ENCODE measurements at places on chromosomes 1 and 21.

GRCh38 chr1:216896146-216896545, 172.9 kb upstream of the ESRRG start:
- no peak for DNase-seq

GRCh38 chr21:36980280-36981048, 14.0 kb upstream of the HLCS start:
- DNase-seq = peak; percentile 45

- no peak for DNase-seq
These were observed 4.8 kb downstream of the DIPK1A start for GRCh38 chr1:92956254-92957029.

DNA sequence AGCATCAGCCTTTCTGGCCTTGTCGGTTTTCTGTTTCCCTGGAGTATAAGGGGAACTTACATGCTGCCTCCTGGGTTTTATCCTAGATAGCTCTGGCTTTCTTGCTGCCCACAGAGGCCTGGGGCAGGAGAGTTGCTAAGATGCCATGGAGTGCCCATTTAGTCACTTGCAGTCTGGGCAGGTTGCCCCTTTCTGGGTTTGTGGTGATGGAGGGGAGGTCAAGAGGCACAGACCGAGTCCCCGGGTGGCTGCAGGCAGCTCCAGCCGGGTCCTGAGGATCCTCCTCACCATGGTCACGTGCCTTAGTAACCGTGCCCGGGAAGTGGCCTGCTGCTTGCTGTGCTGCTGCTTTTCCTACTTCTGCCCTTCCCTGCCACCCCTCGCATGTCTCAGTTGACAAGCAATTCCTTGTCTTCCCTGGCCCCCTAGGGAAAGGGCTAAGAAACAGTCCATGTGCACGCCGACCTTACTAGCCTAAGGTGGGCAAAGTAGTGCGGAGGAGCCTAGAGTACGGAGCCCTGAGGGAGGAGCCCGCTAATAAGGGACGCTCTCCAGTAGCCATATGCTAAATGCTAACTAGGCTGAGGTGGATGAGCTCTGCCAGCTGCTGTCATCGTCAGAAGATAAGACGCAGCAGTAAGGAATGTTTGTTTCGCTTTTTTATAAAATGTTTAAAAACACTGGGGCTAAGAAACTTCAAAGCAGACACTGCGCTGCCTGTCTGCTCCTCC, 34.8 kb downstream of the CLCA1 start:
- DNase-seq = peak; percentile 59

GRCh38 chr1:151210830-151211229, 12.5 kb downstream of the PIP5K1A start:
- peak; percentile 35 for DNase-seq

GRCh38 chr1:45172005-45172404, 34.4 kb downstream of the ZSWIM5 start:
- peak; percentile 60 for DNase-seq

DNA sequence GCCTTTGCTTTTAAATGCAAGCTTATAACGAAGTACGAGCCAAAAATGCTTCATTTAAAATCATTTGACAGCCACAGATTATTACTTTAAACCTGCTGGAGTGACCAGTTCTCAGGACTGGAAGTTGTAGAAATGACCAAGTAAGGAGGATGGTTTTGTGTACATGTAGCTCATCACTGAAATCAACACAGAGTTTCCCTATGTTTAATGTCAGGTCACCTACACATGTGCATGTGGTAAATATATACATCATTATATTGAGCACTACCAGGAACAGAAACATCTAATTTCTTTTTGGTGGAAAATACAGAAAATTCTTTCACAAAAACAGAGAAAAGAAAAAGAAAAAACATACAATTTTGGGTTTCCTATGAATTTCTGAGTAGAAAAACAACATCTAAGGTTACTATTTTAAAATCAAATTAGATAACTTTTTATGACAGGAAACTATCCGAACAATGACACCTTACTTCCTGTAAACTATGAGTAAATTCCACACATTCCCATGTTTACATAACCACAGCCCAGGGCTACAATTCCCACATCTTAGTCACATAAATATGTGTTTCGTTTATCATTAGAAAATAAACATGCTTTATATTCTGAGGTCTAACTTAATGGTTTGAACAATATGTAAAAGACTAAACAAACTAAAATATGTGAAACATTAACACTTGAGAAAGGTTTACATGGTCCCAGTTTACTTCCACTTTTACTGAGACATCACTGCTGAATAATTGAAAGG, 73.6 kb downstream of the ZNF281 start:
- peak; percentile 72 for DNase-seq

DNA sequence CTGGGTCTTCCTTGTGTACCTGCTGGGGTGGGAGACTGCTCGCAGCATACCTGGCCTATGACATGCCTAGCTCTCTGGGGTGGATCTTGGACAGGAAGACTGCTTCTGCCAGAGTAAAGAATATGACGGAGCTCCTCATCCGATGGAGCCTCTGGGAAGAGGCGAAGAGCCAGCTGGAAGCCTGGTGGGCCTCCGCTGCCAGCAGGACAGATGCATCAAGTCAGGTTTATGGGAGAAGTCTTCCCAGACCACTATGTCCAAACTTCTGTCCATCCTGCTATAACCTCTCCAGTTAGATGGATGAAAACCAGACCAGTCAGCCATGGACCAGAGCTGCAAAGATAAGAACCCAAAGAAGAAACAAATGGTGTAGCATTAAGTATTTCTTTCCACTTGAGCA, 27.7 kb upstream of the NGF start:
- DNase-seq = no peak

GRCh38 chr1:228308628-228309325, 97.9 kb downstream of the TRIM11 start:
- no peak for DNase-seq

GRCh38 chr1:25862785-25863485, 3.7 kb upstream of the AUNIP start:
- DNase-seq = no peak

DNA sequence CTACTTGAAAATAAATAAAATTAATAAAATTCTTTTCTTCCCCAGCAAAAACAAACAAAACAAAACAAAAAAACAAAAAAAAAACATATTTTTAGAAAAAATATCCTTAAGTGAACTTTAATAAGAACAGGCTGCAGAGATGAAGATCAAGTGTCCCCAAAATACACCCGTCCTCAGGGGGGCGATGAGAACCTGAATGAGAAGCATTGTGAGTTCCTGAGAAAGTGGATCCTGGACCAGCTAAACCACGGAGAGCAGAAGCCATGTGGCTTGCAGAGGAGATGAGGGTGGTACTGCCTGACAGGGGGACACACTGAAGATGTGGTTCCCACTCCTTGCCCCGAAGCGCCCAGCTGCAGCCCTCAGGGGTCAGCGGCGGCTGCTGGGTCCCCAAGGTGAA, 89.3 kb downstream of the ITPKB start:
- peak; percentile 38 for DNase-seq

- no peak for DNase-seq
These were observed 200.2 kb downstream of the SDCCAG8 start for GRCh38 chr1:243455760-243456651.

- DNase-seq = no peak
These were observed 41.1 kb downstream of the RGS21 start for GRCh38 chr1:192357924-192358323.

- no peak for DNase-seq
These were observed 26.3 kb downstream of the PCSK9 start for GRCh38 chr1:55065648-55066047.

DNA sequence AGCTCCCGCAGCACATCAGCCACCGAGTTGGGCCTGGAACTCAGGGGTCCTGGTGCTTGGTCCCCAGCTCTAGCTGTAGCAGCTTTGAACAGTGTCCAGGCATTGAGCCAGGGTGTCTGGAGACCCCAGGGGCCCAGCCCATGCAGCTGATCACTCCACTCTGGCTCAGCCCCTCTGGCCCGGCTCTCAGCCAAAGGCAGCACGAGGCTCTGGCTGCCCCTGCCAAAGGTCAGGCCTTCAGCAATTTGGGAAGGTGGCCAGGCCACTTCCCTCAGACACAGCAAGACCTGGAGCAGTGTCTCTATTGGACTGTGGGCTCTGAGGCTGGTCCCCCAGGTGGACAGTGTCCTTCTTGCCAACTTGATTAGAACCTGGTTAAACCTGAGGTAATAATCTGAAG, 34.4 kb upstream of the RNF19B start:
- DNase-seq = peak; percentile 65

GRCh38 chr1:11571906-11572616, 82.2 kb downstream of the FBXO2 start:
- DNase-seq = no peak

GRCh38 chr1:196438329-196438728, 169.9 kb downstream of the KCNT2 start:
- peak; percentile 58 for DNase-seq

GRCh38 chr1:113616156-113616555, 143.1 kb downstream of the PHTF1 start:
- no peak for DNase-seq

GRCh38 chr1:50270926-50271325, 152.3 kb downstream of the DMRTA2 start:
- DNase-seq = no peak

GRCh38 chr1:11098931-11099309, 749 bp downstream of the EXOSC10 start:
- DNase-seq = no peak

DNA sequence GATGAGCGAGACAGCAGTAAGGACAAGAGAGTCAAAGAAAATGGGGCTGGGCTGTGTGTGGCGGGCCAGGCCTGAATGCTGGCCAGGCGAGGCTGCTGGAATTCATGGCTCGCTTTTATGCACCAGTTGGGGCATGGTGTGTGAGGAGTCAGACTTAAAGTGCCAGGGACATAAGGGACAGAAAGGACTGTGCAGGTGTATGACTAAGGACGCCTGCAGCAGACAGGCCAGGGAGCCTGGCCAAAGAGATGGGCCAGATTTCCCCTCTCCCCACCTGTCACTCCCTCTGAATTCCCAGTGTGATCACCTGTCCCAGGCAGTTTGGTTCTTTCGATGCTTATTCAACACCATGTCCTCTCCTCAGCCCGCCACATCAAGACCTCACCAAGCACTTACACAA, 16.9 kb upstream of the SMIM12 start:
- DNase-seq = no peak

DNA sequence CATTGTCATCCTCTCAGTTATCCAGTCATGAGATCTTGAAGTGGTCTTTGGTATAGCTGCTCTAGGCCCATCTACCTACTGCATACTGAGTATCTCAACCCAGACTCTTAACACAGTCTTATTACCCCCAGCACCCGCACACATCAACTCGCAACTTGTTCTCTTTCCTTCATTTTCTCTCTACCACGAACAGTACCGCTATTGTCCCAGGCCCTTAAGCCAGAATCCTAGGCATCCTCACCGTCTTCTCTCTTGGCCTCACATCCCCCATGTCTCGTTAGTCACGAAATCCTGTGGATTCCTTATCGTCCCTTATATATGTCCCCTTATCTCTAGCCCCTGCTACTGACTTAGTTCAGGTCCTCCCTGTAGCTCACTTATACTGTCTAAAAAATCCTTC, 126.4 kb downstream of the TMEM53 start:
- DNase-seq = no peak

- no peak for DNase-seq
These were observed 20.4 kb upstream of the OR6N2 start for GRCh38 chr1:158801396-158801795.
